ENCODE measurements at places on chromosomes 4 and X.

- no peak for DNase-seq
Observed at GRCh38 chrX:101385795-101386541, at the start of gene BTK. Gene BTK, minus strand, starts transcription at chrX:101386191. Its CDS starts 10,907 bp downstream, at chrX:101375284.

- no peak for DNase-seq
Observed at GRCh38 chrX:19410259-19410658, 66.5 kb downstream of the PDHA1 start.

GRCh38 chr4:178856139-178856800 lies 1414.0 kb upstream of the AGA start:
- no peak for DNase-seq

DNA sequence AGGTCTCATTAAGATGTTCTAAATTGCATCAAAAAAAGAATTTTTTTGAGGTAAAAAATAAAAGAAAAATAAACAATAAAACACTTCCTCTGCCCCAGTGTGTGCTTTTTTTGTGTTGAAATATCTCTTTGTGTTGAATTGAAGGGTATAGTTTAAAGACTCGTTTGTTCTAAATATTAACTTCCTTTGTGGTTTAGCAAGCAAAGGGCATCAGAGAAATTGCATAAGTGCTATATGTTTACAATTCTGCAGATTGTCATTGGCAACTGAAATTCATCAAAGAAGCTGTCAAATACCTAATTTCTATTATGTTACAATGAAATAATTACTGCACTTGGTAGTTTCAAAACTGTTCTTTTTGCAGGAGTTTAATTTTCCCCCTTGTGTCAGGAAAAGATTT lies 260.5 kb downstream of the DKK2 start:
- no peak for DNase-seq

GRCh38 chr4:151931563-151931962 lies 170.8 kb upstream of the GATB start:
- no peak for DNase-seq

DNA sequence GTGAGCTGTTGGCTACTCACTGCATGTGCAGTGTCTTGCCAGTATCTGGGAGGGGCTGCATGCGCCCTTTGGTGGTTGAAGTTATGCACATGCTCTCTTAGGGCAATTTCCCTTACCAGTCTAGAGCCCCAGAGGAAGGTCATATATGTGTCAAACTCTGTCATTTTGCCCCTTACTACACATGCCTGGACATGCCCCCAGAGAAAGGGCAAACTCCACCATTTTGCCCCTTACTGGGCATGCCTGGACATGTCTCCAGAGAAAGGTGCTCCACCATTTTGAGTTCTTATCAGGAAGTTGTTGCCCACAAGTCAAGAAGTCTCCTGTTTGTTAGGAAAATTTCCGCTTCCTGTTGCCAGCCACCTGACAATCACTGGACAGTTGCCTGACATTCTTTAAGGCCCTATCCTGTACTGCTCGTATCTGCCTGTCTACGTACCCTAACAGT lies 56.4 kb upstream of the PLAC8 start:
- DNase-seq, result peak; percentile 12

GRCh38 chrX:9465380-9466123 lies 694 bp downstream of the TBL1X start:
- no peak for DNase-seq

- DNase-seq, result no peak
Observed at GRCh38 chrX:154426916-154427770, 1.3 kb upstream of the ATP6AP1 start.

GRCh38 chr4:112889619-112890527 lies 159.6 kb upstream of the ANK2 start:
- no peak for DNase-seq

GRCh38 chr4:173272996-173273395 lies 61.2 kb downstream of the HMGB2 start:
- DNase-seq, result no peak

GRCh38 chrX:22959204-22959920 lies 40.4 kb upstream of the DDX53 start:
- no peak for DNase-seq

DNA sequence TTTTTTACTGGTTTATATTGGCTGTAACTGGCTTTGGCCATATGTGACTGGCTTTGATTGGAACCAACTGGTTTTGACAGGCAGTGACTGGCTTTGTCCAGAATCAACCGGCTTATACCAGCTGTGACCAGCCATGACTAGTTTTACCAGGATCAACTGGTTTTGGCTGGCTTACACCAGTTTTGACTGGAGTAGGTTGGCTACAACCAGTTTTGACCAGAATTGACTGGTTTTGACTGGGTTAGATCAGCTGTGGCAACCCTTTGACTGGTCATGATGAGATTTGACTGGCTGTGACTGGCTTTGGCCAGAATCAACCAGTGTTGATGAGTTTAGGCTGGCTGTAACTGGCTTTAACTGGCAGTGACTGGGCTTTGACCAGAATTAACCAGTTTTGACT lies 169.2 kb upstream of the AMOT start:
- no peak for DNase-seq

GRCh38 chr4:143184217-143184502 lies 557 bp upstream of the USP38 start:
- no peak for DNase-seq

- DNase-seq, result no peak
Observed at GRCh38 chr4:102036619-102037376, 246.3 kb downstream of the BANK1 start.

GRCh38 chrX:1334854-1335253 lies 1.7 kb upstream of the IL3RA start:
- no peak for DNase-seq

GRCh38 chrX:115390078-115390477 lies 100.6 kb downstream of the LUZP4 start:
- DNase-seq, result no peak

- DNase-seq, result no peak
Observed at GRCh38 chrX:133306316-133306715, 88.2 kb upstream of the TFDP3 start.

DNA sequence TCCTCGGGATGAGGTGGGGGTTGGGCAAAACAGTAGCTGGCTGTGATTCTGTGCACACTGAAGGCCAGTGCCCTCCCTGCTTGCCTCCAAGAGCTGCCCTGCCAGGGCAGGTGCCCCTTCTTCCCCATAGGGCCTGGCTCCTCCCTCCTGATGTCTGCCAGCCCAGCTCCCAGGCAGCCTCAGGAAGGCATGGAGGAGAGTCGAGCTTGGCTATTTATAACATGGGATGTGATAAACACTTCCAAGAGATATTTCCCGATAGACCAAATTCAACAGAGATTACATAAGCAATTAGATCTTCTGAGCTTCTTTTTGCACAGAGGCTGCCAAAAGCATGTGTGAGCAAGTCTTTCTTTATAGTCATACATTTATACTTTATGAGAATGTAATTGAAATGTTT lies 45.3 kb upstream of the PJA1 start:
- no peak for DNase-seq

- DNase-seq, result no peak
Observed at GRCh38 chr4:128818442-128818841, 8.9 kb downstream of the JADE1 start.

GRCh38 chr4:145564540-145564939 lies 54.6 kb upstream of the MMAA start:
- no peak for DNase-seq

DNA sequence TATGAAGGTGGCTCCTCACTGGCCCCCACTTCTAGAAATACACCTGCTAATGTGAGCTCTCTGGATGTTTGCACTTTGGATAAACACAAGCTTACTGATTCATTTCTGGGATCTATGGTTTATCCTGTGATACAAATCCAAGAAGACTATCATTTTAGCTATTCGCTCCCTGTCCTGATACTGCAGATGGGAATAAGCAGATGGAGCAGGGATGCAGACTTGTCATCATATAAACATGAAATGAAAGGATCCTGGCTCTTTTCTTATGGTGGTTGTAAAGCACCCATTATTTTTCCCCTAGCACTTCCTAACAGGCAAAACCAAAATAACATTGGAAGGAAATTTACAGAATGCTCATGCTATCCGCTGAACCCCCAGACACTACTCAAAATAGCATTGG lies 162.9 kb upstream of the NOCT start:
- no peak for DNase-seq

DNA sequence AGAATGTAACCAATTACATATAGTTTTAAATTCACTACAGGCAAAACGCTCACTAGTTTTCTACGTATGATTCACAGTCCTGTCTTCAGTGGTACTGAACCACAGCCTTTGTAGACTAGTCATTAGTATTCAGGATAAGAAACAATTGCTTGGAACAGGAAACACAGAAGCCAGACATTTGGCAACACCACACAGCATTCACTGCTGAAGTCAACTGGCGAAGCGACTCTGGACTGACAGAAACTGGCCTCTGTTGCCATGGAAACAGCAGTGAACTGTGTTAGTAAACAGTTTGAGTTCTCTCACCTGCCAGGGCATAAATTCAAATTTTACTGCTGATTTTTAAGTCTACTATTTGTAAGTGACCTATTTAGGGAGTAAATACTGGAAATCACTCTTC lies 57.6 kb downstream of the MAPK10 start:
- no peak for DNase-seq

DNA sequence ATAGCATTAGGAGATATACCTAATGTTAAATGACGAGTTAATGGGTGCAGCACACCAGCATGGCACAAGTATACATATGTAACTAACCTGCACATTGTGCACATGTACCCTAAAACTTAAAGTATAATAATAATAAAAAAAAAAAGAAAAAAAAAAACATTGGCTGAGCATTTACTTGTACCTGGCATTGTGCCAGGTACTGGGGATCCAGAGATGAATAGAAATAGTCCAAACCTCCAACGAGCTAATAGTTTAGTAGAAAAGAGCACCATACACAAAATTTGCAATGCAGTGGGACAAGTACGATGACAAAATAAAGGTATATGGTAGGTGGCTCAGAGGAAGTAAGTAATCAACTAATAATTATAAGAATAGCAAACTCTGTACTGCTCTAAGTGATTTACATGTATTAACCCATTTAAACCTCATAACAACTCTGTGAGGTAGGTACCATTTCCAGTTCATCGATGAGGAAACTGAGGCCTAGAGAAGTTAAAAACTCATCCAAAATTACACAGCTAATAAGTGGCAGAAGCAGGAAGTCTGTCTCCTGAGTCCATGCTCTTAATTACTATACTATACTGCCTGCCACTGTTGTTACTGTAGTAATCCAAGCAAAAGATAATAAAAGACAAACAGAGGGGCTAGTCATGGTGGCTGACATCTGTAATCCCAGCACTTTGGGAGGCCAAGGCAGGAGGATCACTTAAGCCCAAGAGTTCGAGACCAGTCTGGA lies 319.3 kb downstream of the OPHN1 start:
- DNase-seq, result no peak

- DNase-seq, result no peak
Observed at GRCh38 chr4:183328832-183329231, 6.6 kb upstream of the CLDN24 start.

GRCh38 chrX:9610771-9611392 lies 146.0 kb downstream of the TBL1X start:
- DNase-seq, result peak; percentile 2

DNA sequence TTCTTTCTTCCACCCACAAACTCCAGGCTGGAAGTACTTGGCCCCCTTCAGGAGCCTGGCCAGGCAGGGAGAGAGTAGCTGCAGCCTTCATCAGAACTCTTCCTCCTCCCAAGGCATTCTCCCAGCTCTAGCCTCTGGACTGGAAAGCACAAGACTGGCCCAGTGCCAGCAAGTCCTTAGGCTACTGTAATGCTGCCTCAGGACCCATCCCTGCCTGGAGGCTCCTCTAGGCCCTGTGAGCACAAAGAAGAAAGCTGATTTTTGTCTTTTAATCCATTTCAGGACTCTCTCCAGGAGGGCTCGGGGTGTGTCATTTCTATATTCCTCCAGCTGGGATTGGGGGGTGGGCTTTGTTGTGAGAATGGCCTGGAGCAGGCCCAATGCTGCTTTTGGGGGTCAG lies 10.8 kb downstream of the AWAT2 start:
- DNase-seq, result no peak

DNA sequence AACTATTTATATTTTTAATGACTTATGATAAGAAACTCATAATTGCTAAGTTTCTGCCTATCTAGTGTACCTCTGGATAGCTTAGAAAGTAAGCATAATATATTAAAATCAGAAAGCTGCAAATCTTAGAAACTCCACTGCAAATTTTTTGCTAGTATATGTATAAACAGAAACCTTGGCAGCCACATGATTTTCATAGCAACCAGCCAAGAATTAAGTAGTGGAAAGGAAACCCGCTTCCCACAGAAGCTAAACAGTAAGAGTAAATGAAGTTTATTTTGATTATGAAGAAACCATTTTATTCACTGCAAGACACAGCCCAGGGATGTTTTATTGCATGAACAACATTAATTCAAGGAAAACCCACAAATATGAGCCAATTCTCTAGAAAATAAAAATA lies 872.5 kb upstream of the ADGRL3 start:
- no peak for DNase-seq

All from urothelium cell line (cell line).